ENCODE measurements at places on chromosomes 1 and 21.

DNA sequence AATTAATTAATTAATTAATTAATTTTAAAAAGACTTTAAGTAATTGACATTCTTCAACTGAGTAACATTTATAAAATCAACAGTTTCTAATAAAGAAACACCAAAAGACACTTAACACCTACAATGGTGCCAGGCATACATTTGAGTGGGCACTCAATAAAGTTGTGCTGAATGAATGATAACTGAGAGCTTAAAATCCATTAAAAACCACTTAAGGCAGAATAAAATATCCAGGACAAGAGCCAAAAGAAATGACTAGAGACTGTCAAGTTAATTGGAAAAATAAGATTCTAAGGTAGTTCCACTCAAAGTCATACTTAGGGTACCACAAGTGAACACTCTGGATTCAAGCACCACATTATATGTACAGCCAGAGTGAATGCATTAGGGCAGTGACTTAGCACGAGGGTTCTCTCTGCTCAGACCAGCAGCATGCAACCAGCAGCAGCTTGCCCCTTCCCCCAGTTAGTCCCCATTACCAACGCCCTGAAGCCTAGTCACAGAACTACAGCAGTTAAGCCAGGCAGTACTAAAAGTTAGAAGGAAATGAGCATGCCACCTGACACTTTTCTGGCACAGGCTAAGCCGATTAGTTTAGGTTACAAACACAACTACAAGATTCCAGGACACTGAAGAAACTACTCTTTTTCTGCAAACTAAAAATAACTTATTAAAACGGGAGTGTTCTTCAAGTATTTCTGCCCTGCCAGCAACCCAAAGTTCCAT lies 46.5 kb downstream of the LUZP1 start:
- no peak for DNase-seq

GRCh38 chr1:15344800-15345704 lies 64.6 kb upstream of the EFHD2 start:
- DNase-seq, result no peak

GRCh38 chr21:26800970-26801431 lies 44.2 kb downstream of the ADAMTS1 start:
- no peak for DNase-seq

- DNase-seq, result no peak
Observed at GRCh38 chr1:10646347-10646861, 150.0 kb downstream of the CASZ1 start.

DNA sequence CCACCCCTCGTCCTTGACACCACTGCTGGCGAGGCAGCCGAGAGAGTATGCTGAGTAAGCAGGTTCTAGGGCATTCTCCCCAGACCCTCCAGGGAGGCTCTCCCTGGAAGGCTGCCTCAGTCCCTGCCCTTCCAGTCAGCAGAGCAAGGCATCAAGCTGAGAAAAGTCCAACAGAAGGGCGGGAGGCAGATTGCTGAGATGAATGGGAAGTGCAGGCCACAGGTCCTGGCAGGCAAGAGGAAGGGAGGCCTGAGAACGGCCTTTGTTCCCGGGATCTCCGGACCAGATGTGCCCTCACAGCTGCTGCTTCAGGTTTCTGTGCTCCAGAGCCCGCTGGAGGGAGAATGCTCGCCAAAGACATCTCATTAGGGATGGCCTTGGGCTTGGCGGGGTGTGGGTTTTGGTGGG lies 270.0 kb upstream of the VAMP3 start:
- DNase-seq, result no peak

- no peak for DNase-seq
Observed at GRCh38 chr1:230303822-230304221, 122.3 kb downstream of the PGBD5 start.

DNA sequence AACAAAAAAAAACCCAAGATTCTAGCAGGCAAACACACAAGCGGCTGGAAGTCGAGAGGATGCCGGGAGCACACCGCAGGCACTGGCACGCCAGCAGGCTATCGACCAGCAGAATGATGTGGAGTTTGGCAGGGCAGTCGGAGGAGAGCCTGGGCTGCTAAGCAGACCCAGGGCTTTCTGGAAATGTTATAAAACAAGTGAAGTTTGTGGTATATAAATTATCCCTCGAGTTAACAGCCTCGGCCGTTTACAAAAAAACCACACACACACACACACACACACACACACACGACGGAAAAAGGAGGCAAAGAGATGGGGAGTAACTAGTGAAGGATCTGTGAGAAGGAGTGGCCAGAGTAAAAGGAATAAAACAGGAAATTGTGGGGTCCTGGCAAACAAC lies 87.2 kb upstream of the IVNS1ABP start:
- DNase-seq, result no peak

DNA sequence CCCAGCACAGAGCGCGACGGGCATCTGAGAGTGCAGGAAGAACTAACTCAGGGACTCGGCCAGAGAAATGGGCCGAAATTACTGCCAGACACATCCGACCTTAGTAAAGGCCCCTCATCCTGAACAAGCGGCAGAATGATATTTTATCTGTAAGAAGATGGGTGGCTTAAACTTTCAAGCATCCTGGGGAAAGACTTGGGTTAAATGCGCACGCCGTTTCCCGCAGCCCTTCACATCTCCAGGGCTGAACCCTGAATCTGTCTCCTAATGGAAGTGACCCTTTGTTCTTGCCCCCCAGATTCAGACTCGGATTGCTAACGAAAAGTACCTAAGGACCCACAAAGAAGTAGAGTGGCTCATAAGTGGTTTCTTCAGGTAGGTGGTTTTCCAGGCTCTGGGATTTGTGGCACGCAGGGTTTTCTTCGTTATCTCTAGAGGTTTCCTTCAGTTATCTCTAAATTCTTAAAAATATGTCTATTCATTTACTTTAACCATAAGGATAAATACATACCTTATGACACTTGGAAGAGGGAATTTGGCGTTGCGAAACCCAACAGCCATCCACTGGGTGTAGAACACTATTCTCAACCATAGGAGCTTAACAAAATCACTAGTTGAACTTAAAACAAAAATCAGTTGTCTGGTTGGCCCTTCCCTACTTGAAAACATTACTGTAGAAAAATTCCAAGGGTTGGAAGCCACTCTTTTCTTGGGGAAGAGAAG lies 627 bp downstream of the RIIAD1 start:
- no peak for DNase-seq

DNA sequence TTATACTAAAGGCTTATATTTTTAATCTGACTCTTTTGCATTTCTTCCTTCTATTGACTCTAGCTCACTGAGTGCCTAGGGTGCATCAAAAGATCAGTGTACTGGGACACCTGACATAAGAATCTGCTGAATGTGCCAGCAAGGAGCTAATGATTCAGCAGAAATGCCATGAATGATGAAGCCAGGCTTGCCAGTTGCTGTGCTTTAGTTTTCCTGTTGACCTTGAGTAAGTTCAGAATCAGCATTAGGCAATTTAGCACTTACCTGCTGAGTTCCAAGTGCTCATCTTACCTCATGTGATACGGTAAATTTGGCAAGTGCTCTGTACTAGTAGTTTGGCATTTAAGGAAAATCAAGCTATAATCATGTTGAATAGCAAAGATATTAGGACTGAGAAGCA lies 523.2 kb upstream of the B3GALT2 start:
- no peak for DNase-seq

DNA sequence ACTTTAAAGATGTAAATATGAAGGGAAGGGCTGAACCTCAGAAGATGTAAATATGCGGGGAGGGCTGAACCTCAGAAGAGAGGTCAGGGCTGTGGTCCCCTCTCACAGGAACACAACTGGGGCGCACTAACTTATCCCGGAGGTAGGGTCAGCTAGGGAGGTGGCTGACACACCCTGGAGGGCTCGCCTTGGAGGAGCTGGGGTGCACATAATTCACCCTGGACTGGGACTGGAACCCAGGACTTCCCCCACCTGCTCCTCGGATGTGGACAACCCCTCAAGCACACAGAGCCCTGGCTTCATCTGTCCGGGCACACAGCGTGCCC lies 13.9 kb upstream of the TTC39A start:
- DNase-seq, result no peak

DNA sequence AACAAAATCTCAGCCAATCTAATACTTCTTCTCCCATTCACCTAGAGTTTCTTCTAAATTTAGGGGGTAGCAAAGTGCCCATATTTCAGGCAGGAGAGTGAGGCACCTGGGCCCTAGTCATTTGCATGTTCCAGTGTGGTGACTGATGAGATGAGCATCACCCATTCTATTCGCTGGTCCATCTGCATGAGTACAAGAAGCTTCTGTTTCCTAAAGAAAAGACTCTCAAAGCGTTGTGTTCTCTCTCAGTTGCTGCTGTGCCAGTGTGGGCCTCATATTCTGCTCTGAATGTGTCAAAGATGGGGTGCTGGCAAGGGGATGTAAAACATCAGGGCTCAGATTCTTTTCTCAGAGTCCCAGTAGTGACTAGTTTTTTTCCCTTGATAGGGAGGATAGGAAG lies 16.1 kb upstream of the DPYD start:
- no peak for DNase-seq

GRCh38 chr1:98707556-98707955 lies 46.0 kb downstream of the SNX7 start:
- DNase-seq, result no peak

DNA sequence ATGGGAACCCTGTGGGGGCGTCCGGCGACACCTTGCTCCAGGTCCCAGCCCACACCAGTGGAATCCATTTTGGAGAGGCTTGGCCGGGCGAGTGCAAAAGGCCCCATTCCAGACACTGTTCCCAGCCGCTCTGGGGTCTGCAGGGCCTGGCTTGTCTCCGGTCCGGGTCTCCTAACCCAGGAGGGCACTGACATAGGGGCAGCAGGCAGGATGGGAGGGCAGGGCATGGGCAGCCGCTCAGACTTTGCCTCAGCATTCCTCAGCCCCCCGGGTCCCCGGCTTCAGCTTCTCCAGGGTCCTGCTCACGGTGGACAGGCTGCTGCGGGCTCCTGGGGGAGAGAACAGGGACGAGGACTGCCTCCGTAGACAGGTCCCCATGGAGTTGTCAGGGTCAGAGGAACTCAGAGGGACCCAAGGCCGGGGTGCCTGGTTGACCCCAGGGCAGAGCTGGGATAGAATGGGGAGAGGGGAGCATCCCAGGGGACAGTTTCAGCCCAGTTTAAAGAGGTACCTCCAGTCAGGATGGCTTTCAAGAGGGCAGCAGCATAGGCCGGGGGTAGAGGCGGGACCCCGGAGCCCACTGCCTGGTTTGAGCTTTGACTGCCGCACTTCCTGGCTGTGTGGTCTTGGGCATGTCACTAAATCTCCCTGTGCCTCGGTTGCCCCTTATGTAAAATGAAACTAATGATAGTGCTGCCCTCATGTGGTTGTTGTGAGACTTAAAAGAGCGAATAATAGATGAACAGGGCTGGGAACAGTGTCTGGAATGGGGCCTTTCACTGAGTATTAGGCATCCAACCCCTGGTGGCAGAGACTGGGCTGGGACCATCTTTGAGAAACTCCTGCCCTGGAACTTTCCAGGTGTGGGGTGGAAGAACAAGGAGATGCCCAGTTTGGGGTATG lies 3.7 kb downstream of the KNCN start:
- DNase-seq, result no peak

DNA sequence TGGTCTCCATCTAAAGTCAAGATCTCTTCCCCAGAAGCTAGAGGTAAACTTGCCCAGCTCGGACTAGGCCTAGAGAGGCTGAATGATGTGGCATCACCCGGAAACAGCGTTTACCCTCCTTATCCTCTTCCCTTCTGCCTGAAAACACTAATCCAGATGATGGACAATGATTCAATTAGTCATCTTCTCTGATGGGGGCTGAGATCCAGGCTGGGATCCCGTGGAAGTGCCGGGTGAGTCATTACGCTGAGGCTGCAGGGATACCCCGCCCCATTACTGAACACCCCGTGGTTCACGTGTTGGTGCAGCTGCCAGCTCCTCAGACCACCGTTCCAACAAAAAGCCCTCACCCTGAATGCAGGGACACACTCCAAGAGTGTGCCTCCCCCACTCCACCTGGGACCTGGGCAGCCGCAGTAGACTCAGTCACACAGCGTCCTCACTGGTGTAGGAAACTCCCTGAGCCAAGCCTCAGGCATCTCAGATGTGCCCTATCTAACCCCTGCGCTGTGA lies 2.0 kb downstream of the S100A6 start:
- no peak for DNase-seq

DNA sequence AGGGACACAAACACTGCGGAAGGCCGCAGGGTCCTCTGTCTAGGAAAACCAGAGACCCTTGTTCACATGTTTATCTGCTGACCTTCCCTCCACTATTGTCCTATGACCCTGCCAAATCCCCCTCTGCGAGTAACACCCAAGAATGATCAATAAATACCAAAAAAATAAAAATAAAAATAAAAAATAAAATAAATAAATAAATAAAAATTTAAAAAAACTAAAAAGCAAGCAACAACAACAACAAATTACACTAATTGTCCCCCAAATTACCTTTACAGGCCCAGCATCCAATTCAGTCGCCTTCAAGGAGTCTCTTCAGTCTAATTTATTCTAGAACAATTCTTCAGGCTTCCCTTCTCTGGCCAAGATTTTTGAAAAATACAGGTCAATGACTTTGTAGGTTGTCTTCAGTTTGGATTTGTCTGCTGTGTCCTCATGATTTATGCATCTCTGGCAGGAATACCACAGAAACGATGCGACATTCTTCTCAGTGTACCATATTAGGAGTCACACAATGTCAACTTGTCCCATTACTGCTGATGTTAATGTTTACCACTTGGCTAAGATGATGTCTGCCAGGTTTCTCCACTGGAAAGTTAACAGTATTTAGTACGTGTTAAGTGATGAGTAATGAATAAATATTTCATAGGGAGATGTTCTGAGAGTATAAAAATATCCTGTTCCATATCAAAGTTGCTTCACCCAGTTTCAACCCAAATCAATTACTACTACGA lies 20.3 kb upstream of the BMP8B start:
- no peak for DNase-seq

DNA sequence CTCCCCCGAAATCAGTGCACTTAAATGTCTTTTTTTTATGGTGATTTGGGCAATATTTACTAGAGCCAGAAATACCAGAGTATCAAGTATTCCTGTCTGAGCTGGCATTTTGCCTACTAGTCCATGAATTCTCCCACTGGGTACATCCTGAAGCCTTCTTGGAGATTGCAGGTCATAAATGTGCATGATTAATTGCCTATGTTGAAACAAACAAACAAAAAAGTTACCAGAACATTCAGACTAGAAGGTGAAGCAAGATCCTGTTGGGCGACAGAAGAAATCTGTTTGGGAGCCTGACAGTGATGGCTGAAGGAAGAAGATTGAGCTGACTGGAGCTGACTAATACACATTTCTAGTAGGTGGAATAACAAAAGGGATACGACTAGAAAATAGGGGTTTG lies 127.4 kb upstream of the NRIP1 start:
- DNase-seq, result no peak

Measured in NCI-H1930 (cell line).